Stimulated activated effector memory CD8-positive, alpha-beta T cell treated with anti-CD3 and anti-CD28 coated beads, Interleukin-12 subunit alpha, Interleukin-12 subunit beta, amount 100 ng/mL, for 72 hours (primary cell): ENCODE measurements at places on chromosomes 4 and X.

- no peak for DNase-seq
These were observed 474.8 kb downstream of the PDGFC start for GRCh38 chr4:156496797-156497196.

DNA sequence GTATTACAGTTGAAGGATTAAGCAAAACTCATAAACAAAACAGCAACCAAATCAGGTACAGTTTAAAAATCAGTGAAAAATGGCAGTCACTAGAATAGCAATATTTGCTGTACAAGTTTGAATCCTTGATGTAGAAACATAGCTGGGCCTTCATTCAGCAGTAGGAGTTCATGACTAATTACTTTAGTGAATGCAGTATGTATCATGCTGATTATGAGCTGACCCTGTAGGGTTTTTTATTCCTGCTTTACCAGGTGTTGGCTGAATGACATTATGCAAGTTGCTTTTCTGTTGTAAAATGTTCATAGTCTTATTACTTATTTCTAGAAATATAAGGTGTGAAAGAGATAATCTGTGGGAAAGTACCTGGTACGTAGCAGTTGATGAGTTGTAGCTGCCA, 179.6 kb downstream of the CCSER1 start:
- DNase-seq = no peak

- DNase-seq = peak; percentile 1
These were observed 14.7 kb downstream of the NDP start for GRCh38 chrX:43958529-43958928.

GRCh38 chr4:76194325-76194724, 19.3 kb downstream of the SCARB2 start:
- DNase-seq = no peak
